ENCODE measurements at places on chromosomes 12 and 14. TPM values are rescaled to one million over a fixed set of nuclear protein-coding genes. Genes with fewer than 3 reads are reported as not detected.

Gene SERPINA4
- total RNA-seq: not detected

GRCh38 chr14:100898935-100899883, 4.3 kb downstream of the RTL1 start:
- no peak for DNase-seq

DNA sequence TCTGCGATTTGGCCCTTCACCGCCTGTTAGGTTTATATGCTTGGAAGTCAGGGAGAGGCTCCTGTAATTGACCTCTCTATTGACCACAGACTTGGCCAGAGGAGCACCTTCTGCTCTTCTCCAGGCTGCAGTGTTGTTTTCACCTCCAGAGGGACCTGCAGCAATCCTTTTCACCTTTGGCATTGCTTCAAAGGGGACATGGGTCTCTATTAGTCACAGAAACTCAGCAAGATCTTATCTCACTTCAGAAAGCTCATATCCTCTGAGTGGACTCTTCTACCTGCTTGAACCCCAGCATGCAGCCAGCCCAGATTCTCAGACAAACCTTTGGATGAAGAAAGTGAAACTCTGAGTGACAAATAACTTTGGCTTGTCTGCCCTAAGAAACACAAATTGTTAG, 339.3 kb downstream of the NRXN3 start:
- DNase-seq: no peak

Gene CYP46A1
- total RNA-seq: 0.02 TPM

Gene TAS2R8
- not detected for total RNA-seq

All from M059J (cell line).